ENCODE measurements at places on chromosomes 4 and X.

GRCh38 chr4:135316266-135316779 is 1114.7 kb upstream of the PABPC4L start:
- DNase-seq: no peak

- DNase-seq: no peak
Measured at GRCh38 chrX:134570899-134571298, 87.4 kb downstream of the PLAC1 start.

- peak; percentile 69 for DNase-seq
Measured at GRCh38 chrX:102765809-102766208, 45.3 kb downstream of the GPRASP3 start.

DNA sequence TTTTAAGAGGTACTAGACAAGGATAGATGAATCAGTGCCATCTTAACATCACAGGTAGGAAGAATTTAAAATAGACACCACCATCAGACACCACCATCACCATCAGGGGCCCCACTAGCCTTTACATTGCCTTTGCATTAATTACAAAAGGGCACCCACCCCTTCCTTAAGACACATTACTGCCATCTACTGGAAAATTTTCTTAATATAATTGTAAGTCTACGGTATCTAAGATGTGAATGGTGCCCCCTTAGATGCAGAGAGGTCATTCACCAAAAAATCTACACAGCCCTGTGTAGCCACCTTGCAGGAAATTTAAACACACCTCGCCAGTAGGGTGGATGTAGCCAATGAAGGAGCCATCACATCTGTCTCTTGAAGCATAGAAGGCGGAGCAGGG is 184.1 kb downstream of the MID1IP1 start:
- DNase-seq: no peak

- DNase-seq: no peak
Measured at GRCh38 chr4:94359838-94360237, 17.2 kb upstream of the HPGDS start.

GRCh38 chr4:103197765-103198110 is 405 bp downstream of the CENPE start:
- DNase-seq: no peak
